Large intestine (tissue), 12 donors: ENCODE measurements at places on chromosomes 16 and 17. TPM values are rescaled to one million over a fixed set of nuclear protein-coding genes. Genes with fewer than 3 reads are reported as not detected.

Gene KRTAP9-2
- polyA plus RNA-seq: not detected

Gene VAMP2
- 95.0 TPM for polyA plus RNA-seq

Gene LITAFD
- 1.8 TPM for polyA plus RNA-seq

Gene WNT9B
- polyA plus RNA-seq: not detected

Gene GCGR
- polyA plus RNA-seq: 2.5 TPM

Gene GLYR1
- 102 TPM for polyA plus RNA-seq

Gene PRSS27
- 1.3 TPM for polyA plus RNA-seq

Gene KRTAP17-1
- polyA plus RNA-seq: 0.07 TPM

Gene IRX3
- 0.28 TPM for polyA plus RNA-seq

Gene SALL1
- 4.5 TPM for polyA plus RNA-seq

Gene CCL16
- polyA plus RNA-seq: 0.19 TPM

Gene CES4A
- polyA plus RNA-seq: 23.5 TPM

Gene KRTAP9-4
- not detected for polyA plus RNA-seq

Gene ABCA9
- 2.1 TPM for polyA plus RNA-seq

Gene DLG4
- polyA plus RNA-seq: 16.7 TPM

Gene KCNH4
- 0.36 TPM for polyA plus RNA-seq

Gene CCL17
- 0.30 TPM for polyA plus RNA-seq

Gene CLDN7
- polyA plus RNA-seq: 250 TPM

Gene ATAD5
- 4.7 TPM for polyA plus RNA-seq

Gene KRT35
- not detected for polyA plus RNA-seq

Gene SLC6A2
- polyA plus RNA-seq: 0.12 TPM

Gene TNP2
- not detected for polyA plus RNA-seq

Gene BAIAP3
- polyA plus RNA-seq: 8.1 TPM

Gene TAC4
- 0.39 TPM for polyA plus RNA-seq

Gene LAT
- 13.2 TPM for polyA plus RNA-seq

Gene SGSM2
- 50.0 TPM for polyA plus RNA-seq

Gene SOX8
- 3.7 TPM for polyA plus RNA-seq

Gene SYCE1L
- polyA plus RNA-seq: 5.6 TPM

Gene HSPB9
- 0.40 TPM for polyA plus RNA-seq

Gene ZP2
- 0.27 TPM for polyA plus RNA-seq

Gene NOD2
- polyA plus RNA-seq: 0.67 TPM

Gene CHP2
- 195 TPM for polyA plus RNA-seq

Gene MT1H
- 391 TPM for polyA plus RNA-seq

Gene ATP6V0C
- 246 TPM for polyA plus RNA-seq

Gene CETP
- 3.1 TPM for polyA plus RNA-seq

Gene PLA2G10
- polyA plus RNA-seq: 1.2 TPM

Gene SSTR5
- 1.2 TPM for polyA plus RNA-seq

Gene AHSP
- polyA plus RNA-seq: 11.8 TPM

Gene FSCN2
- polyA plus RNA-seq: 1.5 TPM

Gene HOXB8
- 1.8 TPM for polyA plus RNA-seq

Gene USH1G
- 1.5 TPM for polyA plus RNA-seq

Gene HSD11B2
- 5.8 TPM for polyA plus RNA-seq

Gene USP7
- 110 TPM for polyA plus RNA-seq

Gene PHOSPHO1
- polyA plus RNA-seq: 2.3 TPM

Gene SEZ6
- 4.6 TPM for polyA plus RNA-seq

Gene TMC5
- 17.3 TPM for polyA plus RNA-seq

Gene SLC5A11
- polyA plus RNA-seq: 10.0 TPM

Gene PRAC1
- not detected for polyA plus RNA-seq

Gene UTS2R
- polyA plus RNA-seq: 0.04 TPM

Gene DNAH2
- 0.09 TPM for polyA plus RNA-seq

Gene SHBG
- polyA plus RNA-seq: 23.6 TPM

Gene NPW
- 4.4 TPM for polyA plus RNA-seq
